Panc1 (cell line): ENCODE measurements at places on chromosomes 11 and 22. TPM values are rescaled to one million over a fixed set of nuclear protein-coding genes. Genes with fewer than 3 reads are reported as not detected.

The B3GAT1 gene
- 0.10 TPM for total RNA-seq

The IL17REL gene
- 0.82 TPM for total RNA-seq

The OR52N4 gene
- total RNA-seq = not detected

The PIK3IP1 gene
- 3.6 TPM for total RNA-seq

The VPREB1 gene
- not detected for total RNA-seq

The OR5AL1 gene
- total RNA-seq = not detected

The HTR3A gene
- 0.21 TPM for total RNA-seq

The C11orf21 gene
- 0.31 TPM for total RNA-seq

The EXT2 gene
- 57.5 TPM for total RNA-seq
